ENCODE measurements at places on chromosomes 5 and 9. TPM values are rescaled to one million over a fixed set of nuclear protein-coding genes. Genes with fewer than 3 reads are reported as not detected.

The CENPH gene
- 38.1 TPM for total RNA-seq

The DRD1 gene
- total RNA-seq: not detected

The RNF180 gene
- total RNA-seq: 0.69 TPM

The OR13C5 gene
- total RNA-seq: not detected

The HMHB1 gene
- 3.0 TPM for total RNA-seq

The FUT7 gene
- total RNA-seq: 0.16 TPM
